NK-92 treated with Interleukin-12 subunit alpha and Interleukin-12 subunit beta, amount 100 ng/mL, for 24 hours (cell line): ENCODE measurements at places on chromosomes 5 and 9.

GRCh38 chr5:134437847-134438581, 26.3 kb upstream of the CDKN2AIPNL start:
- DNase-seq = no peak

- DNase-seq = peak; percentile 75
These were observed at the start of gene TOMM5 for GRCh38 chr9:37592108-37592951. TOMM5 (minus strand) TSS chr9:37592597; CDS start chr9:37592532, 65 bp downstream.

DNA sequence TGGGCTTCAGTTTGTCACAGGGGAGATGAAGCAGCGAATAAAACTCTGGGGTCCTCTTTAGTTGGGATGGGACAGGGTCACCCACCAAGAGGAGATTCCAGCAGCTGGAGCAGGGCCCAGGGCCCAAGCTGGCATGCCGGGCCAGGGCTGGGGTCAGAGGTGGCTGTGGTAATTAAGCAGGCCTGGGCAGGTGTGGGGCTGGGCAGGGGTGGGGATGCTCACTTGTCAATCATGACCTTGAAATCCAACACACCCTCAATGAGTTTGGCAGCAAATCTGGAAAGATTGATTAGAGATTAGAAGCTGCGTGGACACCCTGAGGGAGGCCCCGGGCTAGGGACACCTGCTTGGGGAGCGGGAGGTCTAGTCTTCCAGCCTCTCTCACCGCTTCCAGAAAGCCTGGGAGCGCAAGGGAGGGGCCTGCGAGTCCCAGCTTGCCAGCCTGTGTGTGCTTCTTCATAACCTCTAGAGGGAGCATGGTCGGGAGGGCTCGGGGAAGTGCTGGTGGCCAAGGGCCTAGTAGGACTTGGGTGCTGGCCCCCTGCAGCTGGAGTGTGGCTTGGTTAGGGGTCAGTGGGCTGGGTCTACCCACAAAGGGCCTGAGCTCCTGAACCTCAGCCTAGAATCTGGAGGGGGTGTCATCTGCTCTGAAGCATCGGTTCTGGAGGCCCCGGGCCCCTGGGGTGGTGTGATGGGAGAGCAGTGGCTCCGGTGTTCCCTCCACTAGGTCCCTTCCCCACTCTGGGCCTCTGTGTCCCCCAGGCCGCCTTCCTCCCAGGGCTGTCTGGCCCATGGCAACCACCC, 7.6 kb downstream of the CRAT start:
- no peak for DNase-seq

- peak; percentile 53 for DNase-seq
These were observed 1.7 kb upstream of the ZSWIM6 start for GRCh38 chr5:61330341-61330844.

DNA sequence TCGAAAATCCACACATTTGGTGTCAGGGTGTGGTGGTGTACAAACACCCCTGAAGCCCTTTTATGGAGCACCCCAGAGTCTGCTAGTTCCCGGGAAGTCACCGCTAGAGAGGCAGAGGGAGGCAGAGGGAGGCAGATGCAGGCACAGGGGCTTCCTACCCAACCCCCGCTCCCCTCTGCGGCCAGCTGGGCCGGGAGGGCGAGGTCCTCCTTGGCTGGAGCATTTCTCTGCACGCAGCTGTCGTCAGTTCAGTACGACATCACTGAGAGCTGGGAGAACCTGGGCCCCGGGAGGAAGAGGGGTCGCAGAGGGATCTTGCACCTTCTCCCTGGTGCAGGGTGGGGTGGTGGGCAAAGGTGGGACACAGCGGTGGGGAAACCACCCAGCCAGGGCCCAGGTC, 15.8 kb upstream of the UBAC1 start:
- DNase-seq = no peak

DNA sequence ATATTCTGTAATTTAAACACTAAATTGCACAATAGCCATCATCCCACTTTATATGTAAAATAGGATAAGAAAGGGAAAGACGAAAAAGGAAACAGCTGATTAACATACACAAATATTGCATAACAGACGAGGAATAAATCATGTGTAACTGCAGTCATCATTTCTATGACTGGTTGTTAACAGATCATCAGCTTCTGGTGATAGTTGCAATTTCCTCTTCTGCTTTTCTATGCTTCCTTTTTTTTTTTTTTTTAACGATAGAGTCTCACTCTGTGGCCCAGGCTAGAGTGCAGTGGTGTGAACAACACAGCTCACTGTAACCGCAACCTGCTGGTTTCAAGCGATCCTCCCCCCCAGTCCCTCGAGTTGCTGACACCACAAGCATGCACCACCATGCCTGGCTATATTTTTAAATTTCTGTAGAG, 22.5 kb upstream of the JAKMIP2 start:
- peak; percentile 75 for DNase-seq

DNA sequence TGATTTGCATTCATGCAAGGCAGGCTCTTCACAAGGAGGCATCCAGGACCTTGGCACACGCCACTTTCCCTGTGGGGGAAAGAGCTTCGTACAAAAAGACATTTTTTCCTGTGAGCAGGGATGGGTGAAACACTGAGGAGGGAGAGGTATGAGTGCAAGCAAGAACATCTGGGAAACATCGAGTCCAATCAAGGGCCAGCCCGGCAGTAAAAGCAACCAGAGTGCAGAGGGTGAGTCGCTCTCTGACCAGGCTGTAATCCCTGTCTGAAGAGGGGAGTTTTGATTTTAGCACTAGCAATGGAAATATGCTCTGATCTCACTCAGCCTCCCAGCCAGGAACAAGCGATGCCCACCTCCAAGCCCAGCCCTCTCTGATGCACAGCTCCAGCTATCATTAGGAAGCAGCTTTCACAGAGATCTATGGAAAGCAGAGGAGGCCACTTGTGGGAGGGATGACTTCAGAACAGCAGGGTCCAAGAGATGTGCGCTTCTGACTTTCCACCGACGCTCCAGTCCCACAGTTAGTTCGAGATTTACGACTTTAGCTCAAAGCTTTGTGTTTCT, 211.0 kb upstream of the ADAMTS16 start:
- no peak for DNase-seq

DNA sequence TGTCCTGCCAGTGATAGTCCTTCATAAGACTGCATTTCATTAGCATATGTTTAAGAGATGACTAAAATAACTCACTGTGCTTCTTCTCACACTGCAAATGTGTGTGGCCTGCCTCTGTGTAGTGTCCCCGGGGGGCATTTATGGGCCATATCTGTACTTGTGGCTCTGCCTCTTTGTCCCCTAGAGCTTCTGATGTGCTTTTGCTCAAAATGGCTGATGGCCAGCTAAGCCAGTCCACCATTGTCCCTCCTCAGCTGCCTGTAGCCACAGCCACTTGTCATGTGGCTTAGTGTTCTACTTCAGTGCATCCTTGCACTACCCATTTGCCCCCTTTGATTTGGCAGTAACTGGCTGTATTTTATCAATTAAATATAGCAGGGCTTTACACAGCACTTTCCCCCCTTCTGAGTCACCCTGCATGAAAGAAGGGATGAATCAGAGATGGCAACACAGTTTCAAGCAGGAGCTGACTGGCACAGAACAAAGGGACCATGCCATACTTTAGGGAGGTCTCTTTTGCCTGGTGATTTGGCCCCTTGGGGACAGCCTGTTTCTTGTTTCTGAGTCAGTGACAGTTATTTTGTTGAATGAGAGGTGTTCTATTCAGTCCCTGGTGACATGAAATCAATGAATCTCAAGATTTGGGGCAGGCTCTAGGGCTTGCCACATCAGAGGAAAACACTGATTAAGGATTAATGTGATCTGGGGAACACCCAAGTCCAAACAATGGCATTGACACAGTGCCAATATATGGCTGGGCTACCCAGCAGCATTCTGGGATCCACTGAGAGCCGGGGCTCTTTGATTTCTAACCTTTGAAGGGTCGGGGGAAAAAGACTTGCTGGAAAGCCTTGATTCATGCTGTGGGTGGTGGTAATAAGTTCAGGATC, 245.5 kb downstream of the SMARCA2 start:
- no peak for DNase-seq

GRCh38 chr9:20376731-20377375, 245.4 kb downstream of the MLLT3 start:
- DNase-seq = no peak

- DNase-seq = no peak
These were observed 50.2 kb downstream of the FAM114A2 start for GRCh38 chr5:153988510-153988909.
